ENCODE measurements at places on chromosomes 6 and 20.
A peak's percentile ranks its signal among the peaks of the same experiment; 100 is the strongest.

DNA sequence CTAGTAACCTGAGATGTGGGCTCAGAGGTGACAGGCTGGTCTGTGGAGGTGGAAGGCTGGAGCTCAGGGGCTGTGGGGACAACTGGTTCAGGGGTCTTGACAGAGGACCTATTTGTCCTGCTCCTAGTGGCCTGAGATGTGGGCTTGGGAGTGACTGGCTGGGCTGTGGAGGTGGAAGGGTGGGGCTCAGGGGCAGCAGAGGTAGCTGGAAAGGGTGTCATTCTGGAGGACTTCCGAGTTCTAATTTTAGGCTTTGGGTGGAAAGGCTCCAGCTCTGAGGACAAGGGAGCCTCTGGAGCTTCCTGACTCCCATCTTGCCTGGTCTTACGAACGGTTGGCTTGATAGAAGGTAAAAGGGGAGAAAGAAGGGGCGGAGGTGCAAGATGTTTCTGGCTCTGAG, 11.5 kb downstream of the MDC1 start:
- DNase-seq: no peak

- no peak for DNase-seq
Measured at GRCh38 chr20:17613328-17614175, 43.7 kb downstream of the DSTN start.

DNA sequence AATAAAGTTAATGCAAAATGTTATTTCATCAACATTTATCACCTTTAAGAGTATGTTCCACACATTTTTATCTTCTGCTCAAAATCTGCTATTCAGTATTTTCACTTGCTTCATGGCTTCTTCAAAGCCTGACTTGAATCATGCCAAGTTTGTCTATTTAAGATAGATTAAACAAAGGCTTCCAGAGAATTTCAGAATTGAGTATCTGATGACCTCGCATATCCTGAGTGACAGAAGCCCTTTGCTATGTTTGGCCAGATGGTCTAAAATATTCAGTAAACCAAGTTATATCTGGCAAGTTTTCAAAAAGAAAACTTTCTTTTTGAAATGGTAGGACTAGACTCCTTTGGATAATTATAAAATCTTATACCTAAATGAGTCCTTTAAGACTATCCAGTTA, 348.9 kb upstream of the KCNQ5 start:
- no peak for DNase-seq

DNA sequence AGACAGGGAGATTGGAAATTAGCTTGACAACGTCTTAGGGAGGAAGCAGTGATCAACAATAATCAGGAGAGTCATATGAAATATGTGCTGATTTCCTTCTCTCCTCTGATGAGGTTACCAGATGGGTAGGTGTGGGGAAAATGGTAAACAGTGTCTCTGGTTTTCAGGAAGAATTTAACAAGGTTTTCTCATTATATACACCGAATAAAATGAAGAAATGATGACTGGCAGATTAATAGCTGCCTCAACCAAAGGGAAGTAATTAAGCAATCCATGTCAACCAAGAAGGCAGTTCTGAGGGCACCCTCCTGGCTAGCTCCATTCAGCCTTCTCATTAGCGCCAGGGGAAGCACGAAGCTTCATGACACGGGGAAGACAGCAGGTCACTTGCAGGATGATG, 12.7 kb upstream of the RAMACL start:
- no peak for DNase-seq

DNA sequence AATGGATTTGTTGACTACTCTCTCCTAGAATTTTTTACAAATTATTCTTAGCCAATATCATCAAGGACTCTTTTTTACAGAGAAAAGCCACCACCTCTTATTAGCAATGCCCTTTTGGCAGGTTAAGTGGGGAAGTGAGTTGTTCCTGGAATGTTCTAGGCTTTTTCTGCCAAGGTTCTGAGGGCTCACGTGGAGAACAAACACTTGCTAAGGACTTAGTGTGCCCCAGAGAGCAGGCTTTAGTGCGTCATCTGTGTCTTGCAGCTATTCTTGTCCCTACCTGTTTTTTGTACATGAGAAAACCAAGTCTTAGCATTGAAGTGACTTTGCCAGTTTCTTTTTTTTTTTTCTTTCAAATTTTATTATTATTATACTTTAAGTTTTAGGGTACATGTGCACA, 33.5 kb downstream of the CFAP61 start:
- no peak for DNase-seq

GRCh38 chr6:25324066-25324762, 45.0 kb downstream of the CARMIL1 start:
- DNase-seq: no peak

GRCh38 chr6:7121700-7122241, 14.0 kb downstream of the RREB1 start:
- no peak for DNase-seq

DNA sequence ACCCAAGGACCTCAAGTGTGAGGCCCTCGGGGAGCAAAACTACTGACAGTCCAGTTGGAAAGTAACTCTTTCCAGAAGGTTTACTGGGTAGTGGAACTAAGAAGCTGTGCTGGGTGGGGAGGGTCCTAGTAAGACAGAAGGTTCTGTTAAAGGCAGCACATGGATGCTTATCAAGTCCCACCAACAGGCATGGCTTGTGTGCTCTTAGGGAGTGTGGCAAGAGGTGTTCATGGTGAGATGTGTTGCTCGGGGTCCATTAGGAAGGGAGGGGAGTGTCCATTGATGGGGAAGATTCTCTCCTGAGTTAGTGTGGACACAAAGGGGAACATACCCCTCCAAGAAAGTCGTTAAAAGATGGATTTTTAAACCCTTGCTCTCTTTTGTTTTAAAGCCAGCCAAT, 120.6 kb downstream of the LY86 start:
- DNase-seq: no peak

GRCh38 chr6:68572975-68573374, 62.1 kb upstream of the ADGRB3 start:
- no peak for DNase-seq

DNA sequence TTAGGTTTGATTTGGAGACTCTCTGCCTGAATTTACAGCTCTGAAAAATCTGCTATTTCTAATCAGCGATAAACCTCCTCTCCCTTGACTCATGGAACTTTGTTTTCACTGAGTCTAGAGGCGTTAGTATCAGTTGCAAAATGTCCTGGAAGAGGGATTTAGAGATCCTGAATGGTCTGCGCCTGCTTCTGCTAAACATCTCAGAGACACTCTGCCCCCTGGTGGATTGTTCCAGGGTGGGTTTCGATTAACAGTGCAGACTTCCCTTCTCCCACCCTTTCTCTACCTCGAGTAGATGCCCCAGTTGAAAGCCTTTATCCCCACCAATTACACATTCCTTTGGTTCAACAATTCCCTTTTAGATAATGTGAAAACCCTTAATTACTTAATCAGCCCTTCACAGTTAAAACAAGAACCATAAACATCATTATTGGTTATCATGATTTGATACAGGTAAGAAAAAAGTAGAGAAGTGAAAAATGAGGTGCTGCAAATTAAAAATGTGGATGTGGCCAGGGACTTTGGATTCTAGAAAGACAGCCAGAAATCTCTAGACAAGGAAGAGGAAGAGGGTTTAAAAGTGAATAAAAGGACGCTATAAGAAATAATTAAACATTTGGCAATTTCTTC, 5.5 kb downstream of the HTR1B start:
- no peak for DNase-seq

DNA sequence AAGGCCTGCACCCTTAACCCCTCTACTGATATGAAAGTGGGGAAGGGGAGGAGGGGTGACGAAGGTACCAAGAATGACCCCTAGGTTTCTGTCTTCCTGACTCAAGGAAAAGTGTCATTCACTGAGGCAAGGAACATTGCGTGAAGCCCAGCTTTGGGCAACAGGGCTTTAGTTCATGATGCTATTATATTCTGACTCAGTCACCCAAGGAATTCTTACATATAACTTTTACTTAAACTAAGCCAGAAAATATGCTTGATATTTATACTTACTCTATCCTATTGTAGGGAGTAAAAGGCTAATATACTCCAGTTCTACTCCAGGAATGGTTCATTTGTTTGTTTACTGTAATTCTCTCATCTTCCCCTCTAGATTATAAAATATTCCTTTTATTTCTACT, 60.5 kb downstream of the DOP1A start:
- DNase-seq: no peak

GRCh38 chr6:36443471-36444428, 950 bp downstream of the KCTD20 start:
- DNase-seq: no peak

DNA sequence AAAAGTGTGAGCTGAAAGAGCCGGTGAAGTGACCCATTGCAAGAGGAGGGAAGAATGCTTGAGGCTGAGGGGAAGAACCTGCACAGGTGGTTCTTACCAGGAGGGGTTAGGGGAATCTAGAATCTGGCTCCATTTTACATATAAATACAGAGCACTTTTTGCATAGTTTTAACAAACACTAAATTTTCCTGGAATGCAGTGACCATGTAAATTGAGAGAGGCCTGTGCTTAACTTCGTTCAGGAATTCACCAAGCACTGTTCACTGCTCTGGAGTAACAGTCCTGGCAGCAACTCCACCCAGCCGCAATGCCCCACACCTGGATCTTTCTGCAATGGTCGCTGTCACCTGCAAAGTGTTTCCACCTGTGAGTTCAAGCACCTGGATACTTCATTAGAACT, 13.2 kb upstream of the RIPOR3 start:
- DNase-seq: no peak

DNA sequence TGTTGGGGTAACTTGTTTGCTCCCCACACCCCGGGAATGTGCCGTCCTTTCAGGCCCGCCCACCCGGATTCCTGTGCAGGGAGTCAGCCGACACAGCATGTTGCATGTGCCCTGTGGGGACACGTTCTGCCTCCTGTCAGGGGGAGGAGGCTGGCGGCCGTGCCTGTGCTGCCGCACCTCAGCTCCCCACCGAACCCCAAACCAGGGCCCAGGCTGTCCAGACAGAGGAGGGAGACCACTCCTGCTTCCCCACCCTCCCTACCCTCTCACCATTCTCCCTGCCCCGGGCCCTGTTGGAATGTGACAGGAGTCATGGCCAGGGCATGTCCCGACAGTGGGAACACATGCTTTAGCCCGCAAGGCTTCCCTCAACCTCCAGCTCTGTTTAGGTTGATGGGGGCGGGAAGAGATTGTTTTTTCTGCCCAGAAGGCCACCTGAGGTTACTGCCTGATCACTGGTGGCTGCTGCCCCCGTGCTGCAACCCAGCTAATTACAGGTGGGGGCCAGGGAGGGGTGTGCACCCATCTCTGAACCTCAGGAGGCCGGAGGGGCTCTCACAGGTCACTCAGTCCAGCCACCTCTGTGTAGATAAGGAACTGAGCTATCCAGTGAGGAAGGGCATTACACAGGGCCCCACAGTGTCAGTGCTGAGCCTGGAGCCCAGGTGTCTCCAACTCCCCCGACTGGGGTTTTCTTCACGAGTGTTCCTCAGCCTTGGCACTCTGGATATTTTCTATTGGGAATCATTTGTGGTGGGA, 13.6 kb downstream of the LRRC73 start:
- no peak for DNase-seq

GRCh38 chr6:13417431-13417830, 70.0 kb downstream of the GFOD1 start:
- no peak for DNase-seq

- DNase-seq: no peak
Measured at GRCh38 chr6:84050408-84050807, 16.8 kb downstream of the MRAP2 start.

GRCh38 chr6:14732844-14733757, 512.8 kb upstream of the JARID2 start:
- no peak for DNase-seq

GRCh38 chr20:5080384-5080877, 39.3 kb downstream of the PCNA start:
- DNase-seq: peak; percentile 5

- no peak for DNase-seq
Measured at GRCh38 chr6:105748737-105749161, 337.4 kb upstream of the PRDM1 start.

DNA sequence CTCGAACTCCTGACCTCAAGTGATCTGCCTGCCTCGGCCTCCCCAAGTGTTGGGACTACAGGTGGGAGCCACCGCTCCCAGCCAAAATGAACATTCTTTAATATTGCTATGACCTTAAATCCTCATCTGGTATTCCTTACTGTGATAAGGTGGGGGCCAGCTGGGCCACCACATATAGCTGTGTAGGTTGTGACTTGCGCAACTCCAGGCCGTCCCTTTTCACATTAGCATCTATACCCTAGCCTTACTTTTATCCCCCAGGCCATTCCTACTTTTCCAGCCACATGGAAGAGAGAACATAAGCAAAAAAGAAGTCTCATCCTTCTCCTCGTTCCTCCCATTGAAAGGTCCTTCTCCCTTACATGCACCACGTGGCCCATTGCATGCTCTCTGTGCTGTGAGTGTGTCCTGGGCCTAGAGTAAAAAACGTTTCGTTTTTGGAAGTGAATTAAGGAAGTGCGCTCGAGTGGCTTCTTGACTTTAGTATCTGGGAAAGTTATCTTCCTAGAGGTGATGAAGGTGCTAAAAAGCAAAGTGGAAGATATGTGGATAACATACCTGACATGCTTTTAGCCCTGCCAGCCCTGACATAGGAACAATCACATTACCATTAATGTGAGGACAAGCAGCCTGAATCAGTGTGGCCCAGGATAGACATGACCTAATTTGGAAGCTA, 56.8 kb upstream of the KIF13A start:
- no peak for DNase-seq

GRCh38 chr6:106612671-106613416, 16.5 kb downstream of the RTN4IP1 start:
- DNase-seq: no peak

- no peak for DNase-seq
Measured at GRCh38 chr6:37548067-37548674, 48.5 kb upstream of the CCDC167 start.

- DNase-seq: no peak
Measured at GRCh38 chr6:12543953-12544352, 172.6 kb upstream of the PHACTR1 start.

- no peak for DNase-seq
Measured at GRCh38 chr6:153942361-153942760, 96.7 kb upstream of the OPRM1 start.

GRCh38 chr20:11083841-11084240, 410.0 kb upstream of the JAG1 start:
- no peak for DNase-seq

- DNase-seq: no peak
Measured at GRCh38 chr6:39204646-39205244, 24.5 kb downstream of the KCNK5 start.

DNA sequence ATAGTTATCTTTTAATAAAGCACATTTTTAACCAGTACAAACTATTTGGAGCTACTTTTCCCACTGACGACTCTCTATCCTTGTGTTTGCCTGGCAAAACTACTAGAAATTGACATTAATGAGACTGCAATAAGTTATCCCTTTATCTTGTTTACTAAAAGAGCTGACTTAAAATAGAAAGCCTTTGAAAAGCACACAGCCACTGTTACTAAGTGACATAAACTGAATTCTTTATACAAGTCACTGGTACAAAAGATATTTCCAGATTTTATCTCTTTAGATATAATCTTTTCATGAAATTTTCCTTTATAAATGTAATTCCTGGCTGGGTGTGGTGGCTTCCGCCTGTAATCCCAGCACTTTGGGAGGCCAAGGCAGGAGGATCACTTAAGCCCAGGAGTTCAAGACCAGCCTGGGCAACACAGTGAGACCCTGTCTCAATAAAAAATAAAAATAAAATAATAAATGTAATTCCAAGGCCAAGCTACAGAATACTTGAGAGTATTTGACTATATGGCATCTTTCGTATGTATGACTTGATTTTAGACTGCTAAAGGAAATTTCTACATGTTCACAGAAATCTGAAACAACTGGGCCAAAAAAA, 9.5 kb downstream of the MBOAT1 start:
- no peak for DNase-seq

Data from C1 segment of cervical spinal cord (tissue), 14 donors.